NCI-H345 (cell line): ENCODE measurements at places on chromosomes 5 and 9.

DNA sequence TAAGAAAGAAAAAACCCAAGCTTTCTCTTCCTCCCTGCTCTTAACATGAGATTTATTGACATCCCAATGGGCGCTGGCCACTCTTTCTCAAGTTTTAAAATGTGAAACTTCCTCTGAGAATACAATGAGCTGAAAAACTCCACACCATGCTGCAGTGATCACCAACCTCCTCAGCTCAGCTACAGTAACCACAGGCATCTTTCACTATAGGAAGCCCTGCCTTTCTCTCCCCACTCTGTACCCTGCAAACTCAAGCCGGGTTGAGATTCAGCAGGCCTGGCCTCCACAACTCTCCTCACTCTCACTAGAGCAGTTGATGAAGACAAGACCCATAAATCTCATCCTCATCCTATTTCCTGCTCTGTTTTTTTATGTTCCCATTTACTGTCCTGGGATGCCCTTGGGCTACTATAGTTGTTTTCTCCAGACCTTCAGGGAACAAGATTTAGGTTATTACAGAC lies 48.3 kb downstream of the SH3TC2 start:
- no peak for DNase-seq

DNA sequence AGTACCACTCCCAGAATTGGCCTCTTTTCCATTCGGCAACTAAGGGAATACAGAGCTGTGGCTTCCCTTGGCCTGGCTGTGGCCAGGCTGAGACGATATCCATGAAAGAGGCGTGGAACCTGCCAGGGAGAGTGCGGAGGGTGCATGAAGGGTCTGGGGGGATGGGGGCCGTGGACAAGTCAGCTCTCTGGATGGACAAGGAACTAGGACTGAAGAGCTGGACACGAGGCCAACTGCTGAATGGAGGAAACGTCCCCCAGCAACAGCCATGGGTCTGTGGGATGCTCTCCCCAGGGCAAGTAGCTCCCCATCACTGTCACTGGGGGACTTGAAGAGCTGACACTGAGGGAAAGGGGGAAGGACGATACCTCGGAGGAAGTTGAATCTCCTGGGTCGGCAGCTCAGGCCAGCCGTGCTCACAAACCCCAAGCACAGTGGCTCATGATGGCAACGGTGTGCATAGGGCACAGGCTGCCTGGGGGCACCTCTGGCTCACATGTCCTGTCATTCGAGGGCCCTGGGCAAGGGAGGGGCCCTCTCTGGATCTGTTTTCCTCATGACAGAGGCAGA lies 4.1 kb upstream of the OLFM1 start:
- DNase-seq, result no peak

DNA sequence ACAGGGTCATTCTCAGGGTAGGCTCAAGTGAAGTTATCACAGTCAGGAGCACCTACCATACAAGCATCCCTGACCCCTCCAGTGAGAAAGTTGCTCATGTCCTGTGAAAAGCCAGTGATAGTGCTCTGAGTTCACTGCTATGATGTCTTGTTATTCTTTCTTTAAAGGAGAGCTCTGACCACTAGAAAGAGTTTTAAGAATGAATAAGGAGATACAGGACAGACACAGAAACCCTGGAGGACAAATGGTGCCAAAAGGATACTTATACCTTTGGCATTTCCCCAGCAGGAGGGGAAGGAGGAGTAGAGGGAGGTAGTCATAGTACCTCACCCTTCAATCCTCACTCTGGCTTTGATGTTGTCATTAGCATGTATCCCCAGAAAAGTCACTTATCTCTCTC lies 84.0 kb upstream of the AGXT2 start:
- DNase-seq, result no peak

- peak; percentile 7 for DNase-seq
Measured at GRCh38 chr5:150320044-150320613, 17.4 kb upstream of the ARSI start.

- no peak for DNase-seq
Measured at GRCh38 chr5:31860726-31861433, 221.9 kb downstream of the PDZD2 start.
